ENCODE measurements at places on chromosomes 3 and 15.
A peak's percentile ranks its signal among the peaks of the same experiment; 100 is the strongest.

GRCh38 chr15:92273723-92274122 is 120.0 kb upstream of the ST8SIA2 start:
- H3K36me3 ChIP-seq, result no peaks in the 10 kb centered on the region
- no peak overlapping the region for H3K4me3 ChIP-seq
- no peaks in the 10 kb centered on the region for H3K27me3 ChIP-seq
- no peak overlapping the region for H3K27ac ChIP-seq
- H3K4me1 ChIP-seq, result no peaks in the 10 kb centered on the region

GRCh38 chr15:38945551-38946298 is 381.1 kb upstream of the RASGRP1 start:
- H3K4me1 ChIP-seq, result no peaks in the 10 kb centered on the region
- no peaks in the 10 kb centered on the region for H3K36me3 ChIP-seq
- H3K4me3 ChIP-seq, result no peak overlapping the region
- H3K27me3 ChIP-seq, result peaks cover 22% of the 10 kb centered on the region

GRCh38 chr3:104564045-104564643 is 802.6 kb upstream of the ALCAM start:
- no peaks in the 10 kb centered on the region for H3K4me1 ChIP-seq
- H3K27ac ChIP-seq, result no peak overlapping the region
- H3K27me3 ChIP-seq, result peaks cover 15% of the 10 kb centered on the region
- no peaks in the 10 kb centered on the region for H3K36me3 ChIP-seq
- no peak overlapping the region for H3K4me3 ChIP-seq

DNA sequence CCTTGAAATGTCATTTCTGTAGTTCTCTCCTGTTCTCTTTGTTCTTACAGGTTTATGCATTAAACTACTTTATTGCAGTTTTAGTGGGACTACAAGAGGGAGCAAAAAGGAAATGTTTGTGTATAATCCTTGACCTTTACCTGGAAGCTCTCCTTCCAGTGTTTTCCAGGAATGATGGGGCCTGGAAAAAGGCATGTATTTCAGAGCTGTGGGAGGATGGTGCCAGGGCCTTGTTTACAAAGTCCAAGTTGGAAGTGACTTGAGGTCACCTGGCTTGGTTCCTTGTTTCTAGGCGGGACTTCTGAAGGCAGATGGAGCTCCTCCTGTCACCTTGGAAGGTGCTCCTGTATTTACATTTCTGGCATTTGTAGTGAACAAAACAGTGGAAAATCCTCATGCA is 15.1 kb downstream of the ACVR2B start:
- no peak overlapping the region for H3K27ac ChIP-seq
- no peak overlapping the region for H3K4me3 ChIP-seq
- H3K27me3 ChIP-seq, result no peaks in the 10 kb centered on the region
- DNase-seq, result no peak

GRCh38 chr3:10781981-10782380 is 34.0 kb upstream of the SLC6A11 start:
- H3K27ac ChIP-seq, result no peak overlapping the region
- H3K4me1 ChIP-seq, result no peaks in the 10 kb centered on the region
- peaks cover 27% of the 10 kb centered on the region for H3K27me3 ChIP-seq
- no peak for DNase-seq
- no peak overlapping the region for H3K4me3 ChIP-seq
- H3K36me3 ChIP-seq, result no peaks in the 10 kb centered on the region

DNA sequence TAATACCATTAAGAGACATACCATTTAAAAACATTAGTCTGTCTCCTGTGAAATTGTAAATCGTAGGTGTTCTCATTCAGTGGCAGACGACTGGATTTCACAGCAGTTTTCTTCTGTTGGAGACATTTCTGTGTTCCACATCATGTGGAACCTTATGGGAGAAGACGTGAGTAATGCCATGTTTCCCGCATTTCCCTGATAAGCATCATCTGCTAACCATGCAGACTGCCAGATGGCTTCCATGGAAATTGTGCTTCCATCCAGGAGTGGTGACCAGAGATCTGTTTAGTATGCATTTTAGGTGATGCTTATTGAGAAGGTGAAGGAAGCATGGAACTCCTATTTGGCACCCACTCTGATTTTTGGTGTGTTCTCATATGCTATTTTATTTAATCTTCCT is 28.4 kb upstream of the ST3GAL6 start:
- H3K4me3 ChIP-seq, result no peak overlapping the region
- H3K4me1 ChIP-seq, result peaks cover 18% of the 10 kb centered on the region
- H3K36me3 ChIP-seq, result no peaks in the 10 kb centered on the region
- DNase-seq, result no peak
- no peak overlapping the region for H3K27ac ChIP-seq
- H3K27me3 ChIP-seq, result peaks cover 41% of the 10 kb centered on the region

DNA sequence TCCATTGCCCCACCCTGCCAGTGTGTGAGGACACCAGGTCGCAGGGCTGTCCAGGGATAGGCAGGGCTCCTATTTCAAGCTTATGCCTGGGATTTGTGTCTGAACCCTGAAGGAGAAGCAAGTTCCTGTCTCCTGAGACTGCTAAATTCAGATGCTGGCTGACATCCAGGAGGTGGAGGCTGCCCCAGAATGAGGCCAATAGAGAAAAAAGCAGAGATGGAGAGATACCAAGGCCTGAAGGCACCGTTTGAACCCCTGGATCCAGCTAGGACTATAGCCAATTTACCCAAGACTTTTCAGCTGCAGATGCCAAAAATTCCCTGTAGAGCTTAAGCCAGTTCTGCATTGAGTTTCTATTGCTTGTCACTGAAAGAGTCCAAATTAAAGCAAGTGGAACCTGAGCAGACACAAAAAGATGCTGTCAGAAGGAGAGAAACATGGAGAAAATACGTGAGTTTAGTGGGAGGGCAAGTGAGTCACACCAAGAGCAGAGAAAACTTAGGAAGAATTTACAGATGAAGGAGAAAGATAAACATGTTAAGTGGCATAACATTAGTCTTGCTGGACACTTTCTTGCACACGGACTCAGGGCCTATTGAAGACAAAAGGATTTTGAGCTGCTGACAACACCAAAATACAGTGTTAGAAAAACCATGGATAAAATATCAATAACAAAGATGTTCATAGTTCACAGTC is 148.6 kb downstream of the CNTN3 start:
- H3K4me1 ChIP-seq, result no peaks in the 10 kb centered on the region
- H3K4me3 ChIP-seq, result no peak overlapping the region
- no peaks in the 10 kb centered on the region for H3K36me3 ChIP-seq
- H3K27me3 ChIP-seq, result no peaks in the 10 kb centered on the region
- no peak for DNase-seq

GRCh38 chr3:32421991-32422859 is 30.6 kb downstream of the CMTM7 start:
- H3K27ac ChIP-seq, result peak overlapping the region; percentile 97
- H3K4me3 ChIP-seq, result peak overlapping the region; percentile 79
- H3K36me3 ChIP-seq, result peaks cover 2% of the 10 kb centered on the region
- no peaks in the 10 kb centered on the region for H3K27me3 ChIP-seq
- no peak for DNase-seq

DNA sequence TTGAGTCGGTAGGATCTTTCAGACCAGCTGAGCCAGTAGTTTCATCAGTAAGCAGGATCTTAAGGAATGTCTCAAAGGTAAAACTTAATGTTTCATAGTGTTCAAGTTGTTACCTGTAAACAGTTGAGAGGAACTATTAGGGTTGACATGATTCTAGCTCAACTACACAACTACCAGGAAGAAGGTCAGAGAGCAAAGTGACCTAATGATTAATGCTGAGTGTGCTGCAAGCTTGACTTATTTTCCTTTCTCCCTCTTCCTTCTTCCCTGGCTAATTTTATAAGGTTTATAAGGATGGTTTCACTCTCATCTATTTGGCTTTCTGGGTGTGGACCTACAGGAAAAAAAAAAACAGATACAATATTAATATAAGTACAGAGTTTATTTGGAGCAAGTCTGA is 30.2 kb upstream of the LHFPL4 start:
- no peak overlapping the region for H3K4me3 ChIP-seq
- H3K27ac ChIP-seq, result no peak overlapping the region
- H3K36me3 ChIP-seq, result no peaks in the 10 kb centered on the region
- H3K27me3 ChIP-seq, result no peaks in the 10 kb centered on the region
- no peaks in the 10 kb centered on the region for H3K4me1 ChIP-seq

DNA sequence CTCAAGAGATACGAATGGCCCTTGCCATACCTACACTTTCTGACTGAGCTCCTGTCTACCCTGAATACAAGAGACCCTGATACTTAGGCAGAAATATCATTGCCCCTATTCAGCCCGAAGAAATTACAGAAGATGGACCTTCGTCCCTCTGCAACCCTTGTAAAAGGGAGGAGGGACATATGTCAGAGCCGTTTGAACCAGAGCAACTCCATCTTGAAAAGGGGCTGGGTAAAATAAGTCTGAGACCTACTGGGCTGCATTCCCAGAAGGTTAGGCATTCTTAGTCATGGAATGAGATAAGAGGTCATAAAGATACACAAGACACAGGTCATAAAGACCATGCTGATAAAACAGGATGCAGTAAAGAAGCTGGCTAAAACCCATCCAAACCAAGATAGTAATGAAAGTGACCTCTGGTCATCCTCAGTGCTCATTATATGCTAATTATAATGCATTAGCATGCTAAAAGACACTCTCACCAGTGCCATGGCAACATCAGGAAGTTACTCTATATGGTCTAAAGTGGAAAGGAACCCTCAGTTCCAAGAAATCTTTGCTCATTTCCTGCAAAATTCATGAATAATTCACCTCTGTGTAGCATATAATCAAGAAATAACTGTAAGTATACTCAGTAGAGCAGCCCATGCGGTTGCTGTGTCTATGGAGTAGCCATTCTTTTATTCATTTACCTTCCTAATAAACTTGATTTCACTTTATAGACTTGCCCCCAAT is 49.7 kb upstream of the GPD1L start:
- DNase-seq, result no peak
- no peak overlapping the region for H3K4me3 ChIP-seq
- no peaks in the 10 kb centered on the region for H3K36me3 ChIP-seq
- H3K27ac ChIP-seq, result no peak overlapping the region
- no peaks in the 10 kb centered on the region for H3K4me1 ChIP-seq

- peak overlapping the region; percentile 34 for H3K27ac ChIP-seq
- no peaks in the 10 kb centered on the region for H3K36me3 ChIP-seq
- no peak for DNase-seq
- H3K27me3 ChIP-seq, result peaks cover 39% of the 10 kb centered on the region
- H3K4me3 ChIP-seq, result peak overlapping the region; percentile 83
- H3K4me1 ChIP-seq, result peaks cover 23% of the 10 kb centered on the region
Measured at GRCh38 chr15:40929660-40930429, 705 bp downstream of the DLL4 start.

DNA sequence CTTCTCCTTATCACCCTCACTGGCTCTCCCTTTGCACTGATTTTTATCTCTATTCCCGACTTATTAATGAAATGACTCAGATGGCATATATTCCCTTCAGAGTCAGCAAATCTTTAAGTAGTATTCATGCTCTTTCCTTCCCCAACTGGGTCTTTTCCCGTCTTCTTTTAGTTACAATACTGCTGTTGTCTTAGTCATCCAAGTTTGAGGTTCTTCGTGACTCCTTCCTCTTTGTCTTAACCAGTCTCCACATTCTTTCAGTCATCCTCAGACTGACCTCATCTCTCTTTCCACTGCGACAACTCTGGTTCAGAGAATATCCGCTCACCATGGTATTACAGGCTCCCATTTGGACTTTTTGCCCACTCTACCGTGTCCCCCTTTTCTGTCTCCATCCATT is 12.4 kb downstream of the WDR5B start:
- peaks cover 5% of the 10 kb centered on the region for H3K36me3 ChIP-seq
- no peaks in the 10 kb centered on the region for H3K27me3 ChIP-seq
- H3K27ac ChIP-seq, result no peak overlapping the region
- H3K4me1 ChIP-seq, result peaks cover 4% of the 10 kb centered on the region

DNA sequence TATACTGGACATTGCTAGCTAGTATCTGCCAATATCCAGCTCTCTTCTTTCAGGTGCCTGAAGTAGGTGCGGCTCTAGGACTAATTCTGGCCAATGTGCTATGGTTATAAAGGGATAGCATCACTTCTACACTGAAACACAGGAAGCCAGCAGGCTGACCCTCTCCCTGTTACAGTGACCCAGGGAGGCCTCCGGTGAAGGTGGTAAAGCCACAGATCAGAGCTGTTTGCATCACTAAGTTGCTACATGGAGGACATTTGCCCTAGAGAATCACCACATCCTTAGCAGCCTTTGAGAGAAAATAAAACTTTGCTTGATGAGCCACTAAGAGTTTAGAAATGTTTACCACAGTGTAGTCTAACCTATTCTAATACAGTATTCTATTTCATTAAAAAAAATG is 161.4 kb downstream of the CHST2 start:
- no peak for DNase-seq
- no peaks in the 10 kb centered on the region for H3K27me3 ChIP-seq
- H3K4me1 ChIP-seq, result peaks cover 36% of the 10 kb centered on the region
- no peaks in the 10 kb centered on the region for H3K36me3 ChIP-seq
- no peak overlapping the region for H3K4me3 ChIP-seq
- no peak overlapping the region for H3K27ac ChIP-seq

GRCh38 chr3:134680796-134681521 is 30.1 kb upstream of the KY start:
- H3K27me3 ChIP-seq, result peaks cover 26% of the 10 kb centered on the region
- no peak overlapping the region for H3K27ac ChIP-seq
- no peaks in the 10 kb centered on the region for H3K4me1 ChIP-seq

DNA sequence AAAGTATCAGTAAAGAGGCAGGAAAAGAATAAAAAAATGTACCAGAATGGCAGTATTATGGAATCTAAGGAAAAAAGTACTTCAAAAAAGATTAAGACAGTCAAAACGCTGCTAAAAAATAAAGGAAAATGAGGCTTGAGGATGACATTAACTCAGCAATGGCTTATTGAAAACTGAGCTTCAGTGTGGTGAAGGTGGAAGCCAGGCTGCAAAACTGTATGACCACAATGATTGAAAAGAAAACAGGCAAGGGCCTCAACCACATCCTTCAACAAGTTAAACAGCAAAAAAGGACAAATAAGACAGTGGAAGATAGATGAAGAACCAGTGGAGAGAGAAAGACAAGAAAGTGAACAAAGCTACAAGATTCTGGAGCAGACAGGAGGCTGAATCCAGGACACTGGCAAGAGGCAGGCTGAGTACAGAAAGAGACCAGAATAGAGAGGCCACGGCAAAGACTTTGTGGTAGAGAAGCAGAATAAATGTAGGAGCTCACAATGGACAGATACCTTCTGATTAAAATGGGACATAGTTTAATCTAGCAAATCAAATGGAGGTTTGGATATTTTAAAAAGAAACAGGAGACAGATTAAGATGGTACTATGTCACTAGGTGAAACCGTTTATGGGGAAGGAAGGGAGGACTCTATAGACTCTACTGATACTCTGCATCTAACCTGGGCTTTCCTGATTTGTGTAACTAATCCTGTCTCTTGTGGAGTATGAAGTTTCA is 86.1 kb downstream of the TJP1 start:
- no peak for DNase-seq
- H3K36me3 ChIP-seq, result no peaks in the 10 kb centered on the region
- no peak overlapping the region for H3K4me3 ChIP-seq
- H3K4me1 ChIP-seq, result no peaks in the 10 kb centered on the region
- H3K27me3 ChIP-seq, result no peaks in the 10 kb centered on the region

- H3K4me1 ChIP-seq, result peaks cover 5% of the 10 kb centered on the region
- DNase-seq, result no peak
- no peak overlapping the region for H3K4me3 ChIP-seq
- H3K36me3 ChIP-seq, result peaks cover 29% of the 10 kb centered on the region
- no peak overlapping the region for H3K27ac ChIP-seq
Measured at GRCh38 chr3:113968986-113969385, 21.2 kb downstream of the ZDHHC23 start.

GRCh38 chr15:38531509-38531908 is 33.1 kb downstream of the RASGRP1 start:
- H3K27me3 ChIP-seq, result no peaks in the 10 kb centered on the region
- peaks cover 24% of the 10 kb centered on the region for H3K36me3 ChIP-seq
- H3K4me1 ChIP-seq, result peaks cover 63% of the 10 kb centered on the region
- no peak overlapping the region for H3K4me3 ChIP-seq
- DNase-seq, result no peak
- peak overlapping the region; percentile 90 for H3K27ac ChIP-seq

- no peak overlapping the region for H3K4me3 ChIP-seq
- H3K36me3 ChIP-seq, result no peaks in the 10 kb centered on the region
- no peak for DNase-seq
- peaks cover 2% of the 10 kb centered on the region for H3K4me1 ChIP-seq
- H3K27ac ChIP-seq, result no peak overlapping the region
- peaks cover 6% of the 10 kb centered on the region for H3K27me3 ChIP-seq
Measured at GRCh38 chr15:32099097-32099785, 68.9 kb downstream of the CHRNA7 start.
